ENCODE measurements at places on chromosomes 2 and 18. TPM values are rescaled to one million over a fixed set of nuclear protein-coding genes. Genes with fewer than 3 reads are reported as not detected.

Gene GKN2
- total RNA-seq, result not detected

Gene ACVR1
- 3.1 TPM for total RNA-seq

Gene IL36A
- total RNA-seq, result not detected

Gene MAPRE3
- total RNA-seq, result 31.3 TPM

Gene FNDC4
- total RNA-seq, result 7.3 TPM

Gene MYO1B
- 97.2 TPM for total RNA-seq

Gene FAM110C
- total RNA-seq, result 2.4 TPM

Gene ABHD3
- total RNA-seq, result 6.7 TPM

Gene B3GNT7
- total RNA-seq, result 0.73 TPM

Gene POTEI
- total RNA-seq, result 0.11 TPM
